ENCODE measurements at places on chromosomes 1 and 21.

- peaks cover 12% of the 10 kb centered on the region for H3K4me1 ChIP-seq
- peak; percentile 75 for DNase-seq
- H3K27ac ChIP-seq = no peak overlapping the region
- H3K36me3 ChIP-seq = no peaks in the 10 kb centered on the region
- H3K27me3 ChIP-seq = no peaks in the 10 kb centered on the region
Observed at GRCh38 chr1:156291226-156292061, 4.0 kb downstream of the GLMP start.

DNA sequence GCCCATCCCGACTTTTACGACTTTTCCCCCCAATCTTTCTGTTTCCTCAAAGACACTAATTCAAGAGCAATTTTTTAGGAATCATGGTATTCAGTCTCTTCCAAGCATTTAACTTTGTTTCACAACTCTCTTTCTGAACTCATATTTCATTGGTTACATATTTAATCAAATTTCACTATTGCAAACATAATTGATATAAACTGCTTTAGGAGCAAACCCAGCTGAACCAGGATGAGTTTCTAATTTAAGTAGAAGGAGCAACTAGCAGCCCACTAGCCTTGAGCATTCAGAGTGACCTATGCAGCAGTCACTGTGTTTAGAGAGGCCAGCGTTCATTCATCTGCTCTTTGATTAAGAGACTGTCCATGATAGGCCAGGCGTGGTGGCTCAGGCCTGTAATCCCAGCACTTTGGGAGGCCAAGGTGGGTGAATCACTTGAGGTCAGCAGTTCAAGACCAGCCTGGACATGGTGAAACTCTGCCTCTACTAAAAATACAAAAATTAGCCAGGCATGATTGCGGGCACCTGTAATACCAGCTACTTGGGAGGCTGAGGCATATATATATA, 1.8 kb downstream of the CELA2B start:
- H3K4me1 ChIP-seq = no peaks in the 10 kb centered on the region
- no peaks in the 10 kb centered on the region for H3K27me3 ChIP-seq
- H3K4me3 ChIP-seq = no peak overlapping the region
- no peak overlapping the region for H3K27ac ChIP-seq

DNA sequence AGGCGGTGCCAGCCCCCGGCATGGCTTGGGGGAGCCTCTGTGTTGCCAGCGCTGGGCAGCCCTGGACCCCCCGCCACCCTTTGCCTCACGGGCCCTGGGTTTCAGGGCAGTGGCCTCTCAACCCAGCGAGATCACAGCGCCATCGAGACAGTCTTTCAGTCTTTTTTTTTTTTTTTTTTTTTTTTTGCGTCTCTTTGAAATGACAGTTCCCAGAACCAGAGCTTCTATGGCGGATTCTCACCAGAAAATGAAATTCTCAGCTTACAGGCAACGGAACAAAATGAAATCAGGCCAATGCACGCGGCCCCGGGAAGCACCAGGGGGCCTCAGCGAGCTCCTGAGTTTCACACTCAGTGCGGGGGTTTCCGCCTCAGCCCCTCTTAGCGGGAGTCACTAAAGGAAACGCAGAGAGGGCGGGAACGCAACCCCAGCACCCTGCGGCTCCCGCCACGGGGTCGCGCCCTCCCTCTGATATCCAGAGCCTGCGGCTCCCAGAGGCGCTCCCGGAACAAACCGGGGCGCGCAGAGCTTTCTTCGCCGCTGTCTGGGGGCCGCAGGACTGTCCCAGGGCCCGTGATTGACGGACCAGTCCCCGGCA, 8.0 kb upstream of the COL6A1 start:
- no peak for DNase-seq
- H3K27me3 ChIP-seq = no peaks in the 10 kb centered on the region
- H3K36me3 ChIP-seq = no peaks in the 10 kb centered on the region
- H3K27ac ChIP-seq = no peak overlapping the region
- peaks cover 11% of the 10 kb centered on the region for H3K4me1 ChIP-seq

DNA sequence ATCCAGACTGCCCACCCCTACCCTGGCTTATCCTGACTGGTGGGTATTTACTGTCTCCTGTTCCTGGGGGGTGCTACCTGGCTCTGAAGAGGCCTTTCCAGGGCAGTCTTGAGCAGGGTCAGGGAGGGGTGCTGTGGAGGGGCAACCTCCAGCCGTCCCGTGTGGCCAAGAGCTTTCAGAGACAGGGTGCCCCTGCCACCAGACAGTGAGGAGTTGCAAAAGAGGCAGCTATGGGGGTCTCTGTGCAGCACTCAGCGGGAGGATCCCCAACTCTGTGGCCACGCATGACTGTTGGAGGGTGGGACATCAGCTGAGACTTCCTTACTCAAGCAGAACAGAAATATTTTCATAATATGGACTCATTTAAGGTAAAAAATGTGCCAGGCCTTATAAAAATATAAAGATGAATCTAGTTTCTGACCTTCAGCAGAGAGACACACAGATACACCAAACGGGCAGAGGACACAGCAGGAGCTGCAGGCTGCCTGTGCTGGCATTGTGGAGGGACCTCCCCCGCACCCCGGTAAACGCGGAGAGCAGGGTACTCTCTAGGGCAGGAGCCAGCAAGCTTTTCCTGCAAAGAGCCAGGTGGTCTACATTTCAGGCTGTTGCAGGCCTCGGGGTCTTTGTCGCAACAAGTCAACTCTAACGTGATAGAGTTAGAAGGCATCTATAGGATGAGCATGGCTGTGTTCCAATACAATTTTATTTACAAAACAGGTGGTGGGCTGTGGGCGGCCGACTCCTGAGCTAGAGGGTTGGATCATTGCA, 252.6 kb downstream of the RHOU start:
- no peak overlapping the region for H3K27ac ChIP-seq
- DNase-seq = no peak
- no peak overlapping the region for H3K4me3 ChIP-seq
- peaks cover 6% of the 10 kb centered on the region for H3K4me1 ChIP-seq
- no peaks in the 10 kb centered on the region for H3K27me3 ChIP-seq

DNA sequence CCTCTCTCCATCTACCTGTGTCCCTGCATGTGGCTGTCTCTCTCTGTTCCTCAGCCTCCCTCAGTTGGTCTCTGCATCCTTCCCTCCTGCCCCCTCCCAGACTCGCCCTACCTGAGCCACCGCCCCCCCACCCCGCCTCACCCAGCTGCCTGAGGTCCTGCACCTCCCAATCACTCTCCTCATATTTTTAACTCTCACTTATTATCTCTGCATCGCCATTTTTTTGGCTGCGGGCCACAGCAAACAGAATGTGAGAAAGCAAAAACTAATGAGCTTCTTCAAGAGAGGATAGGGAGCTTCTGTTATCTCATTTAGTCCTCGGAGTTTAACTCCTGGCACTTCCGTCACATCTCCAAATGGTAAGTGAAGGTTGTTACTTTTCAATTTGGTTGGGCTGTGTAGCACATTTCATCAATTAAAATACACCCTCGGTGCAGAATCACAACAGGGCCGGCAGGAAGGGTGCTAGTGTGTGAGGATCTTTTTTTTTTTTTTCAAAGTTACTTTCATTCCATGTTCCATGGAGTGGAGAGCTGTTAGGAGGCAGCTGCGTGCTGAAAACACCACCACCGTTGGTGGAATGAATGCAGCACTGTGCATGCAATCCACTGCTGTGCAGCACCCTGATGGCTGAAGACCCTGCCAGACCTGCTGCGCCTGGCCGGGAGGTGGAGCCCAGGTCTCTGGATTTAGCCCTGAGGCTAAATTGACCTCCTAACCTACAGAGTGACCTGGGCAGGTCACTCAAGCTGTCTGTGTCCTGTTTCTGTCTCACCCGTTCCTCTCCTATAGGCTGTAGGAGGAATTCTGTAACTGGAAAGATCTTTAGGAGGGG, 157.2 kb upstream of the NFIA start:
- no peaks in the 10 kb centered on the region for H3K4me1 ChIP-seq
- no peak overlapping the region for H3K27ac ChIP-seq
- no peak for DNase-seq
- H3K4me3 ChIP-seq = no peak overlapping the region
- no peaks in the 10 kb centered on the region for H3K36me3 ChIP-seq

DNA sequence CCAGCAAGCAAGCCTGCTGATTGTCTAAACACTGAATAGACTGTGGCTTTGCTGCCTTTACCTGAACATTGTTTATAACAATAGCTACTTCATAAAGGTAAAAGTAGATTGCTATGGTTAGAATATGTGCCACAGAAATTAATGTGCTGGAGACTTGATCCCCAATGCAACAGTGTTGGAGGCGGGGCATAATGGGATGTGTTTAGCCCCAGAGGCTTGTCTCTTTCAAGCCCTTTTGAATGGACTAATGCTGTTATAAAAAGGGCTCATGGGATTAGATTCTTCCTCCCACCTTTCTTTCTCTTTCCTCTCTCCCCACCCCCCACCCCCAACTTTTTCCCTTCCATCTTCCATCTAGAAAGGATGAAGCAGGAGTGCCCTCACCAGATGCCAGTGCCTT, 80.2 kb upstream of the PPP2R5A start:
- no peak overlapping the region for H3K27ac ChIP-seq
- H3K4me1 ChIP-seq = no peaks in the 10 kb centered on the region
- H3K36me3 ChIP-seq = no peaks in the 10 kb centered on the region
- no peak for DNase-seq

DNA sequence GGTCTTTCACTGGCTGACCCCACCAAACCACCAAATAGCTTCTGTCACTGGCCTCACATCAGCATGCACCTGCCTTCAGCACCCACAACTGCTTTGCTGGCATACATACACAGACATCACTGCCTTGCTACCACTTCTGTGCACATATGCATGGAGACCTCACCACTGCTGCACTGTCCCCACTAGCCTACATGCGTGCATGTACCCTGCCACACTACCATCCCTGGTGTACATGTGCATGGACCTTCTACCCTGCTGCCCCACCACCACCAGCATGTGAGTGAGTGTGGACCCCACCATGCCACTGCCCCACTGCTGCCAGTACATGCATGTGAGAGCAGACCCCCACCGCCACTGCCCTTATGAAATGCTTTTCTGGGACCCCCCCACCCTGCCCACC, 6.1 kb downstream of the CD1C start:
- DNase-seq = no peak
- H3K36me3 ChIP-seq = no peaks in the 10 kb centered on the region
- H3K27ac ChIP-seq = no peak overlapping the region
- H3K27me3 ChIP-seq = no peaks in the 10 kb centered on the region

GRCh38 chr1:110176299-110176956, 26.1 kb downstream of the SLC6A17 start:
- no peak overlapping the region for H3K27ac ChIP-seq
- DNase-seq = no peak
- H3K4me3 ChIP-seq = no peak overlapping the region

DNA sequence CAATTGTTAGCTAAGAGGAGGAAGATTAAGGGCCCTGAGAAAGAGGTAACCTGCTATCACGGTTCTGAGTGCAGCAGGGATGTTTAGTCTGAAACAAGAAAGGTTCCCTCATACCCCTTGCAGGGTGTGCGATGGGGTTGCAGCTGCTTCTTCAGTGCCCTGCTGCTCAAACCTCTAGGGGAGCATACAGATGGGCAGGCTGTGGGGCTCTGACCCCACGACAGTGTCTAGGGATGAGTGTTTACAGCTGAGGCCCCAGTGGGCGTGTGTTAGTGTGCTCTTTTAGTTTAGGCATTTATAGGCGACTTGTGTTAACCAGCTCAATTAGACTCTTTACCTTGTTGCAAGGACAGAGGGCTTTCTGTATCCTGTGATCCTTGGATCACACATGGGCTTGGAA, 41.3 kb upstream of the PLA2G5 start:
- no peak for DNase-seq
- H3K27me3 ChIP-seq = no peaks in the 10 kb centered on the region
- no peak overlapping the region for H3K27ac ChIP-seq
- H3K36me3 ChIP-seq = no peaks in the 10 kb centered on the region

- H3K36me3 ChIP-seq = no peaks in the 10 kb centered on the region
- H3K4me1 ChIP-seq = no peaks in the 10 kb centered on the region
- no peaks in the 10 kb centered on the region for H3K27me3 ChIP-seq
- H3K4me3 ChIP-seq = no peak overlapping the region
- H3K27ac ChIP-seq = no peak overlapping the region
- no peak for DNase-seq
Observed at GRCh38 chr1:9449976-9450696, 89.1 kb upstream of the SLC25A33 start.

DNA sequence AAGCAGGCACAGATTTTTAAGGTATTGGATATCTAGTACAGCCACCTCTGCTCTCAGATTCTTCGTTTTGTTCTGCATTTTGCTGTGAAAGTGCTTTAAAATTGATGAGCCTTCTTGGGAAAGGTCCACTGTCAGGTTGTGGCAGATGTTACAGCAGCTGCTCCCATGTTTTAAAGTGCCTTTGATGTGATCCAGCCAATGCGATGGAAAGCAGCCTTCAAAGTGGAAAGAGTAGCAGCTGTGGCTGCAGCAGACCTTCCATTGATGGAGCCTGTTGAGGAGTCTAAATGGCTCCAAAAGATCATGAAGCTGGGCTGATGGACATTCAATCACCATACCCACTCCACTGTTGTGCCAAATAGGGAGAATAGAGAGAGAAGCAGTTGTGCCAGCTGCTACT, 816.9 kb downstream of the PLA2G4A start:
- no peak overlapping the region for H3K27ac ChIP-seq
- no peak overlapping the region for H3K4me3 ChIP-seq
- H3K36me3 ChIP-seq = no peaks in the 10 kb centered on the region
- peaks cover 2% of the 10 kb centered on the region for H3K4me1 ChIP-seq
- no peak for DNase-seq

- no peak for DNase-seq
- H3K4me1 ChIP-seq = peaks cover 7% of the 10 kb centered on the region
- no peaks in the 10 kb centered on the region for H3K36me3 ChIP-seq
- no peak overlapping the region for H3K4me3 ChIP-seq
Observed at GRCh38 chr1:53112271-53112774, 30.1 kb downstream of the SLC1A7 start.

DNA sequence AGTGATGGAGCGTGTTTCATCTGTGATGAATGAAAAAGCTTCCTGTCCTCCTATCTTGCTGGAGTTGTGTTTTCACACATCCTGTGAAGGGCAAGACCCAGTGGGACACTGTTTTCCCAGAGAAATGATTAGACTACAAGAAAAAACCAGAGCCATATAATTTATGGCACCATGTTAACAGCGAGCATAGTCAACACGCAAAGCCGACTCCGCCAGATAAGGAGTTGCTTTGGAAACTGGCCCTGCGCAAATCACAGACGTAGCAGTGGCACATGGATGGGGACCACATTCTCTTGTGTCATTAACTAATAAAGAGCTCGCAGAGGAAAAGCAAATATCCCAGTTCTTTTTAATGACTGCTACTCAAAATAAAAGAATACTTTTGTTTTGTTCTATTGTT, 471.2 kb upstream of the RUNX1 start:
- H3K27ac ChIP-seq = no peak overlapping the region
- no peak for DNase-seq
- no peaks in the 10 kb centered on the region for H3K36me3 ChIP-seq
- H3K4me1 ChIP-seq = peaks cover 5% of the 10 kb centered on the region
- H3K27me3 ChIP-seq = no peaks in the 10 kb centered on the region

GRCh38 chr1:71157151-71157550, 76.3 kb upstream of the ZRANB2 start:
- H3K36me3 ChIP-seq = no peaks in the 10 kb centered on the region
- no peaks in the 10 kb centered on the region for H3K27me3 ChIP-seq
- no peak overlapping the region for H3K4me3 ChIP-seq
- no peak for DNase-seq

- peaks cover 2% of the 10 kb centered on the region for H3K4me1 ChIP-seq
- H3K36me3 ChIP-seq = no peaks in the 10 kb centered on the region
- peak overlapping the region; percentile 29 for H3K4me3 ChIP-seq
- H3K27me3 ChIP-seq = no peaks in the 10 kb centered on the region
Observed at GRCh38 chr1:244918421-244919319, 54.3 kb upstream of the HNRNPU start.

All from H1 (cell line).